ENCODE measurements at places on chromosomes 6 and 20.
A peak's percentile ranks its signal among the peaks of the same experiment; 100 is the strongest.

- DNase-seq: no peak
Observed at GRCh38 chr20:14765370-14765701, 427.9 kb upstream of the FLRT3 start.

- DNase-seq: no peak
Observed at GRCh38 chr6:99216959-99217358, 132.5 kb downstream of the FAXC start.

DNA sequence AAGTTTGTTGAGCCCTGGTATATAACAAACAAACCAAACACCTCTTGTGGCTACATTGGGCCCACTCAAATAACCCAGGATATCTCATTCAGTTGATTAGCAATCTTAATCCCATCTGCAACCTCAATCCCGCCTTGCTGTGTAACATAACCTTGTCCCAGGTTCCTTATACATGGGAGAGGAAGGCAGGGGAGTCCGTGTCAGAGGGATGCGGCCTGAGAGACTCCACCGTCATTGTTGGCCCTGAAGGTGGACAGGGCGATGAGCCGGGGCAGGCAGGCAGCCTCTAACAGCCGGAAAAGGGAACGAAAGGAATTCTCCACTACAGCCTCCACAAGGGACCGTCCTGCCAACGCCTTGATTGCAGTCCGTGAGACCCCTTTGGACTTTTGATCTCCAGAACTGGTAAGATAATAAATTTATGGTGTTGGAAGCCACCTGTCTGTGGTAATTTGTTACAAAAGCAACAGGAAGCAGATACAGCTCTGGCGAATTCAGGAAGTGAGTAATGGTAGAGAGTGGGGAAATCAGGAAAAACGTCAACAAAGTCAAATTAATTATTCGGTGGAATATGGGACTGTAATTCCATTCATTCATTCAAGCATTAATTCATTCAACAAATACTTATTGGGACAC lies 124.5 kb upstream of the SALL4 start:
- DNase-seq: no peak

GRCh38 chr6:143677891-143678791 lies at the start of gene PHACTR2:
Gene PHACTR2 (plus strand): TSS chr6:143677965. CDS start chr6:143678164, 199 bp downstream.
- peak; percentile 95 for DNase-seq

DNA sequence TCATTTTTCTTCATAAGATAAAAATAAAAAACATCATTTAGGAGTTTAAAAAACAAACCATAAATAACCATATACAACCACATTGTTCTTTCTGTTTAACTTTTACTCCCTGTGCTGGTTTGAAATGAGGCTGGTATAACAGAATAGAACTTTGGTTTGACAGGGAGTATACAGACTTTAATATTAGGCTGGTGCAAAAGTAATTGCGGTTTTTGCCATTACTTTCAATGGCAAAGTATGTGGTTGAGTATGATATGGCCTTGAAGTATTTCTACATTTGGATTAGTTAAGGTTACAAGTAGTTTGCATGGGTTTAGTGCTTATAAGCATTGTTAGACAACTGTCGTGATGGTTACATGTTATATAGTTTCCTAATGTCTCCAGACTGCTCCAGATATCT lies 29.0 kb upstream of the COL10A1 start:
- DNase-seq: no peak

DNA sequence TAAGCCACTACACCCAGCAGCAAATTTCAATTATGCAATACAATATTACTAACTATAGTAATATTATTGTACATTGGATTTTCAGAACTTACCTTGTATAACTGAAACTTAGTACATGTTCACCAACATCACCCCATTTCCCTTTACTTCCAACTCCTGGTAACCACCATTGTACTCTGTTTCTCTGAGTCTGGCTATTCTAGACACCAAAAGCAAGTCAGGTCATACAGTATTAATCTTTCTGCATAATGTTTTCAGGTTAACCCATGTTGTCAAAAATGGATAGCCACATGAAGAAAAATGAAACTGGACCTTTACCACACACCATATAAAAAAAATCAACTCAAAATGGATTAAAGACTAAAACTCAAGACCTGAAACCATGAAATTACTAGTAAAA lies 558.2 kb downstream of the MMUT start:
- DNase-seq: no peak

DNA sequence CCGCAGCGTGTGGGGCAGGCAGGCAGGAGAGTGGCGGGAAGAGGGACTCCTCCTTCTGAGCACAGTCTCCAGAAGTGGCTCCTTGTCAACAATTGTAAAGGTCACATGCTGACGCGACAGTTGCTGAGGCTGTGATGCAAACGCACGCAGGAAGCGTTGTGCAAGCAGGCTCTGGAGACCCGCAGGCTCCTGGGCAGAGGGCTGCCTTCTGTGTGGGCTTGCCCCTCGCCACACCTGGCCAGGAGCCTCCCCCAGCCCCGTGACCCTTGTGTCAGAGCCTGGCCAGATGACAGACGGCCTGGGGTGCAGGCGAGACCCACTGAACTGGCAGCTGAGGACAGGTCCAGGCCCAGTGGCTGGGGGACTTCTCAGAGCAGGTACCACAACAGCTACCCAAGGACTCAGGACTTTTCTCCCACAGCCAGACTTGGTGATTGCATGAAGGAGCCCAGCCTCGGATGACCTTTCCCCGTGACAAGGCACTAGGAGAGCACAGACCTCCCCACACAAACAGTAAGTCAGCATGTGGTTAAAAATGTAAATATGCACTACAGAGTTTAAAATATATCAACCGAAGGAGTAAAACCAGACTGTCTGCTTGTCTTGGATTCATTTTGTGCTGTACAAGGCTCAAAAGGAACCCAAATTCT lies 222.1 kb upstream of the RREB1 start:
- DNase-seq: no peak

DNA sequence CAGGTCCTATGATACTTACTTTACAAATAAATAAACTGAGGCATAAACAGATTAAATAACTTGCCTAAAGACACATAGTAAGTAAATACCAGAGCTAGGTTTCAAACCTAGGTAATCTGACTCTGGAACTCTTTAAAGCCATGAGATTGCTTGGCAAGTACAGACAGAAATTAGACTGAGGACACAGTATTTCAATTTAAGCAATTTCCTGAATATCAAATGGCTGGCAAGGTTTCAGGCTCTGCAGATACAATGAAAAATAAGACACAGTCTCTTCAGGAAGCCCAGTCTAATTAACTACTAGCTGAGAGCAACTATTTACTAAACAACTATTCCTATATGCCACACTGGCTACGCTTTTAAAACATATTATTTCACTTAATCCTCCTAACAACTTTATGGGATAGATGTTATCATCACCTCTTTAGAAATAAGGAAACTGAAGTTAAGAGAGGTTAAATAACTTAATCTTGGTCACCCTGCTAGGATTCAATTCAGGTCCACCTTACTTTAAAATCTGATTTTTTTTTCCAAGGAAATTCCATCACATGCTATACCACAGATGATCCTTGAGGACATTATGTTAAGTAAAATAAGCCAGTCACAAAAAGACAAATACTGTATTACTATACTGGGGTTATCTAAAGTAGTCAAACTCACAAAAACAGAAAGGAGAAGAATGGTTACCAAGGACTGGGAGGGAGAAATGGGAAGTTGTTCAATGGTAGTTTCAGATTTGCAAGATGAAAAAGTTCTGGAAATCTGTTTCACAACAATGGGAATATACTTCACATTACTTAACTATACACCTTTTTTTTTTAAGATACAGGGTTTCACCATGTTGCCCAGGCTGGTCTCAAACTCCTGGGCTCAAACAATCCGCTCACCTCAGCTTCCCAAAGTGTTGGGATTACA lies 4.1 kb downstream of the TRPC4AP start:
- DNase-seq: no peak

GRCh38 chr20:52688345-52688744 lies 283.8 kb upstream of the TSHZ2 start:
- DNase-seq: no peak

DNA sequence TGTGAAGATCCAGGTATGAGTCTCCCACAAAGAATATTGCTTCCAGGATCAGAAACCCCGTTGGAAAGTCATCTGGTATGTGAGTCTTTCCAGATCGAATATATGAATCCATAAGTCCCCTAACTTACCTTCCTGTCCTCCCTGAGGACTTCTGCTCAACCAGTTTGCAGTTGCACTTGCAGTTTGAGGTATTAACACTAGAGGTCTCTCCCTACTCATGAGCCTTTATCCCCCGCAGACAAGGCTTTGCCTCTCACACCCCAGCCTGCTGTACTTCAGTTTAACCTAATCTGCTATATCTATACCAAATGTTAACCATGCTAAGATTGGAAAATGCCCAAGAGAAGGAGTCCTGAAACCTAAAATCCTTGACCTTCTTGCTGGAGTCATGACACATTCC lies 135.3 kb upstream of the DEFB112 start:
- peak; percentile 55 for DNase-seq

- DNase-seq: no peak
Observed at GRCh38 chr20:60480950-60481742, 522.9 kb downstream of the CDH26 start.

DNA sequence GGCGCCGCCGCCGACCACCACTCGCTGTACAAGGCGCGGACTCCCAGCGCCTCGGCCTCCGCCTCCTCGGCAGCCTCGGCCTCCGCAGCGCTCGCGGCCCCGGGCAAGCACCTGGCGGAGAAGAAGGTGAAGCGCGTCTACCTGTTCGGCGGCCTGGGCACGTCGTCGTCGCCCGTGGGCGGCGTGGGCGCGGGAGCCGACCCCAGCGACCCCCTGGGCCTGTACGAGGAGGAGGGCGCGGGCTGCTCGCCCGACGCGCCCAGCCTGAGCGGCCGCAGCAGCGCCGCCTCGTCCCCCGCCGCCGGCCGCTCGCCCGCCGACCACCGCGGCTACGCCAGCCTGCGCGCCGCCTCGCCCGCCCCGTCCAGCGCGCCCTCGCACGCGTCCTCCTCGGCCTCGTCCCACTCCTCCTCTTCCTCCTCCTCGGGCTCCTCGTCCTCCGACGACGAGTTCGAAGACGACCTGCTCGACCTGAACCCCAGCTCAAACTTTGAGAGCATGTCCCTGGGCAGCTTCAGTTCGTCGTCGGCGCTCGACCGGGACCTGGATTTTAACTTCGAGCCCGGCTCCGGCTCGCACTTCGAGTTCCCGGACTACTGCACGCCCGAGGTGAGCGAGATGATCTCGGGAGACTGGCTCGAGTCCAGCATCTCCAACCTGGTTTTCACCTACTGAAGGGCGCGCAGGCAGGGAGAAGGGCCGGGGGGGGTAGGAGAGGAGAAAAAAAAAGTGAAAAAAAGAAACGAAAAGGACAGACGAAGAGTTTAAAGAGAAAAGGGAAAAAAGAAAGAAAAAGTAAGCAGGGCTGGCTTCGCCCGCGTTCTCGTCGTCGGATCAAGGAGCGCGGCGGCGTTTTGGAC lies 2.0 kb downstream of the SOX4 start:
- DNase-seq: no peak

DNA sequence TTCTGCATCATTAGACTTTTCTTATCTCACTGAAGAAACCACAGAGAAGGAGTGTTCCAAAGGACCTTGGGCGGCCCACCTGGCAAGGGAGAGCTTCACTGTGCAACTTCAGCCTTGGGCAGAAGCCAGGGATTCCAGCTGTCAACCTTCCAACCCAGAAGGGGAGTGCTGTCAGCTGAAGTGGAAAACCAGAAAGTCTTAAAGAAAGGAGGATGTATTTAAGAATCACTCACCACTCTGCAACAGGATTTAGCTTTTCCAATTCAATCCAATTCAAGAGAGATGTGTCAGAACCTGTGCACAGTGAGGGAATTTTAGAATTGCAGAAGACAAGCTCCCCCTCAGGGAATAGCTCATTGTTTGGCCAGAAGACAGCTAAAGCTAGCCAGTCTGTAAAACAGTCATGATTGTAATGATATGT lies 553.7 kb downstream of the CD83 start:
- no peak for DNase-seq

DNA sequence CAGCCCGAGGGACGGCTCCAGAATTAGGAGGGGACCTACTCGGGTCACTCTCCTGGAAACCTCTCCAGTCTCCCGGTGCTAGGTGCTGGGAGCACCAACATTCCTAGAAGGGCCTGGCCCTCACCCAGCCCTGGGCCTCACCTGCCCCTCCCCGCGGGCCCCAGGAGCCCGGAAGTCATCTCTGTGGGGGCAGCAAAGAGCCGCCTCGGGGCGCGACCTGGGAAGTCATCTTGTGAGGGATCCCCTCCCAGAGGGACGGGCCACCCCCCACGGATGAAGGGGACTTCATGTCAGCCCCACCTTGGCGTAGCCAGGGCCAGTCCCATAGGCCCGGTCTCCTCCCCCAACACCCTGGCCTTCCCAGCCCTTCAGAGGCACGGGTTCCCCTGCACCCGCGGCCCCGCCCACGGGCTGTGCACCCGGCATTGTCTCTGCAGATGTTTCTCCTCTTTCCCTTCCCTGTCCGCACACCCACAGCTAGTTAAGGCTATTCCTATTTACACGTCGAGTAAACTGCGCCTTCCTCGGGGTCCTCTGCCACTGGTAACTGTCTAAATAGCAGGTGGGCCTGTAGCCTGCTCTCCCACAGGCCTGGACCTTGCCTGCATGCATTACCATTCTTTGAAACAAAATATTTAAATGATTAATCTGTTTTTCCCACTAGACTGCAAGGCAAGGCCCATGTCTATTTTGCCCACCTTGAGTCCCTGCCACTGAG lies 896 bp upstream of the RNASET2 start:
- no peak for DNase-seq

DNA sequence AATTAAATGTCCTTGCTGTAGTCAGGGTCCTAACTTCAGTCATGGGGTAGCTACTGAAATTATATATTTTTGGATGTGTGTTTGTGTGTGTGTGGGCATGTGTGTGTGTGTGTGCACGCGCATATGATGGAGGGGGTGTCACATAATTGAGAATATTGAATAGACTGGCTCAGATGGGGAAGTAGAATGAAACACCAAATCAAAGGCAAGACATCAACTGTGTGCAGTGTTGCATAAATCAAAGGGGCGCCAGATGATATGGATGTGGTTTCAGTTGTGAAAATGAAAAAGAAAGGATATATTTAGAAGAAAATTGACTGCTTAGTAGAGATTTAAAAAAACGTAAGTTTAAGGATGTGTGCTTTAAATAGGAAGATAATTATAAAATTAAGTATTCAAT lies 144.2 kb upstream of the CEP162 start:
- no peak for DNase-seq

GRCh38 chr6:18513253-18513798 lies 126.2 kb downstream of the RNF144B start:
- DNase-seq: no peak

DNA sequence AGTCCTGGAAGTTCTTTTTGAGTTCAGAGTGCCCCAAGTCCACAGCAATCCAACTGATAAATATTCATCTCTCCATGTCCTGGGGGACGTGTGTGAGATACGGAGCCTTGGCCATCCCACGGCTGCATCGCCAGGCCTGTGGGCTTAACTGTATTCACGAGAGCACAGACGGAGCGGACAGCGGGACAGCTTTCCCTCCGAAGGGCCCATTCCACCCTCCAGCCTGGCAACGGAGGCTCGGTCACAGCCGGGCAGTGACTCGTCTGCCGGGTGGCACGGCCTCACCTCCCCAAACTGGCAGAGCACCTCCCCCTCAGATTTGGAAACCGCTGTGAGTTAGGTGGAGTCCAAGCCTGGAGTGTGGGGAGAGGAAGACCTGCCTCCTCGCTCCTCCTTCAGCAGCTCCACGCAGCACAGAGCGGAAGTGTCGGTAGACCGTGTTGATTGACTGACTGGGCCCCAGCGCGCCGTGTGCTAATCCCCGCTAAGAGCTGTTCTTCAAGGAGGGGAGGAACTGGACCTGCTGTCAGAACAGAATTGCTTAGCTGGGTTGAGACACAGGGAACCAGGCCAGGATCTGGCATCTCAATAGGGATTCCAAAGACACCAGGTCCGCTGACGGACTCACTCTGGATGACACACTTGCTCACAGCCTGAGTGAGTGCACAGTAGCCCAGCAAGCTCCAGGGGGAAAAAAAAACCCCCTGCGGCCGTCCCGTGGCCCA lies 10.9 kb downstream of the FOXF2 start:
- DNase-seq: peak; percentile 38

- no peak for DNase-seq
Observed at GRCh38 chr6:116973976-116974375, 96.9 kb downstream of the RFX6 start.

Data from islet precursor cell (in vitro differentiated cells).